NCI-H1436 (cell line): ENCODE measurements at places on chromosomes 6 and 20.

DNA sequence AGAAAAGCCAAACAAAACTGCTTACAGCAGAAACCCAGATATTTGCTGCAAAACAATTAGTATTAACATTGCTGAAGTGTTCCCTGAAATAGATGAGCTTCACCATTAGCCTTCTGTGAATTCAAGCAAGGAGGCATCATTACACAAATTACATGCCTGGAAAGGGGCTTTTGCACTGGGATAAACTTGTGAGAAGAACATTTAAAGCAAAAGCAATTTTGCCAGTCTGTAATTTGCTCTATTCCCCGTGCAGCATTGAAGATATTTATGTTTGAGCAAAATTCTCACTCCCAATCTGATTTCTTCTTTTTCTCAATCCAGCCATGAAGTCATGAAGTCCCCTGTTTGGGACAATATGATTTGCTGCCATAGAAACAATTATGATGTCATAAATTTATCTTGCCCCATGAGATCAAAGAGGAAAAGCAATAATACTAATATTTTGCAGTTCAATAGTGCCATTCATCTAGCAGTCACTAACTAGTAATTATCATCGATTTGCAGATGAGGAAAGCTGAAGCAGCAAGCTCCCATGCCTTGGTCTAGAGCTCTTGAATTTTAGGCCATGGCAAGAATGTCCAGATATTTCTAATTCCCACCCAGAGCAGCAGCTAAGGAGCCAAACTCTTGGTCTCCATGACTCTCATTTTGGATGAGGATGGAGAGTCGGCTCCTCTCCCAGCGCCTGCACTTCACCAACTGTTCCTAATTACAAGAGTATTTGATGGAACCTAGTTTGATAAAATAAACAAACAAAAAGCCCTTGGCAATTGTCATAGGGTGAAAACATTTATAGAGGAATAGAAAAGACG, 49.5 kb upstream of the CCN6 start:
- no peak for DNase-seq

DNA sequence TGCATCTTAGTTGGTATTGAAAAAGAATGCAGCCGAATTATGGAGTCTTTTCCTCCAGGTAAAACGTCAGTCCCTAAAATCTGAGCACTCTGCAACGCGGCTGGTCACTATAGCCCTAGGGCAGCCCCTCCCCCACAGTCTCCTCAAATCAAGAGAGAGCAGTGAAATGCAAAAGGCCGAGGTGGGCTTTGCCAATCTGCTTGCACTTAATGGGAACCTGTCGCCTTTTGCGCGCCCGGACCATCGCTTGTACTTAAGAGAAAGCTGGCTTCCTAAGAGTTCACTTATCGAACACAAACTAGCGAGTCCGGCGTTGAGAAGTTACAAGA, 447 bp downstream of the MCM3 start:
- DNase-seq = peak; percentile 8

DNA sequence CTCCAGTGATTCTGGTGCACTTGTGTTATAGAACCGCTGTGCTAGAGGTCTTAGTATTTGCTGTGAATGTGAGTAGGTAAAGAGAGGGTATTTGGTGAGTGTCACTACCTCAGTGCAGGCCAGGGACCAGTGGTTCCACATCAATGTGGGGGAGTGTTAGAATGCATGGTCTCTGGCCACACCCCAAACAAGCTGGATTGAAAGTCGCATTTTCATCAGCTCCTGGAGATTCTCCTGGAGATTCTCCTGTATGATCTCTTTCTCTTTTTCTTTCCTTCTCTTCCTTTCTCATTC, 26.8 kb upstream of the BCAS1 start:
- DNase-seq = no peak

DNA sequence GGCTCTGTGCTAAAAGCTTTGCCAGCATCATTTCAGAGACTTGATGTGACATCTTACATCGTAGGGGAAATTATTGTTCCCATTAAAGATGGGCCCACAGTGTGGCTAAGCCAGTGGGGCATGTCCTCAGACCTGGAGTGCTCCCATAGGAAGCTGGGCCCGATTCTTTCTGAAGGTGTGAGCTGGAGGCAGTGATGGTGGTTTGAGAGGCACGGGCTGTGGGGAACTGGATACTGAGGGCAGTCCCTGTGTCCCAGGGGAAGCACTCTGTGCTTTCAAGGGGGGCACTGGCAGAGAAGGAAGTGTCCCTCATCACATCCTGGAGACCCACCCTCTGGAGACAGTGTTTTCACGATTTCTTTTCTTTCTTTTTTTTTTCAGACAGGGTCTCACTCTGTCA, 8.6 kb upstream of the FAM110A start:
- no peak for DNase-seq

DNA sequence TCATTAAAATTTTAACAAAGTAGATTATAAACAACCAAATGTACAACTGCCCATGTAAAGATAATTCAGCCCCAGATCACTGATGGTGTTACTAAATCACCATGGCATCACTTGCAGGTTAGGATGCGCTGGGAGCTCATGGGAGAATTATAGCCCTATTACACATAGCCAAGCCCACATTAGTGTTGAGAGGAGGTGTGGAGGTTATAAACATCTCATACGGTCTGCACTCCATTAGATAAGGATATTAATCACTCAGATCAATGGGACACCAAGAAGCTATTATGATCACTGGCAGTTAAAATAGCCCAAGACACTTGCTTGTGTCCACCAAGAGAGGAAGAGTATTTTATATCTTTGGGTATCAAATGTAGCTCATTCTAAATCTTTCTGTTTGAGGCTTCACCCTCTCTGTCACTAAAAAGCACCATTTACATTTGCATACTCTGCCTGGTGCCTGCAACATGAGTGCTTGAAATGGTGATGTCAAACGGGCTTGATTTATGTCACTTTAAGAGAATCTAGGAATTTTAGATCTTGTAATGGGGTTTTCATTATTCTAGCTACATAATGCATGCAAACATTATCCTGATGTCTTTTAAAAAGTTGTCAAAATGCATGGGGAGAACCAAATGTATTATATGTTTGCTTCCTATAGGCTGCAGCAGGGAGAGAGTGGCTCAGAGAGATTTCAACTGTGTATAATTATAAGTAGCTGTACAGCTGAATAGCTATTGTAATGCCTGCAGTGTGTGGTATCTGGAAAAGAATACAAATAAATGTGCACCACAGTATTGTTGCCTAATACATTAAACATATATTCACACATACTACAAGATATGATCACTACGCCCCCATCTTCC, 654.1 kb upstream of the MARCKS start:
- no peak for DNase-seq

DNA sequence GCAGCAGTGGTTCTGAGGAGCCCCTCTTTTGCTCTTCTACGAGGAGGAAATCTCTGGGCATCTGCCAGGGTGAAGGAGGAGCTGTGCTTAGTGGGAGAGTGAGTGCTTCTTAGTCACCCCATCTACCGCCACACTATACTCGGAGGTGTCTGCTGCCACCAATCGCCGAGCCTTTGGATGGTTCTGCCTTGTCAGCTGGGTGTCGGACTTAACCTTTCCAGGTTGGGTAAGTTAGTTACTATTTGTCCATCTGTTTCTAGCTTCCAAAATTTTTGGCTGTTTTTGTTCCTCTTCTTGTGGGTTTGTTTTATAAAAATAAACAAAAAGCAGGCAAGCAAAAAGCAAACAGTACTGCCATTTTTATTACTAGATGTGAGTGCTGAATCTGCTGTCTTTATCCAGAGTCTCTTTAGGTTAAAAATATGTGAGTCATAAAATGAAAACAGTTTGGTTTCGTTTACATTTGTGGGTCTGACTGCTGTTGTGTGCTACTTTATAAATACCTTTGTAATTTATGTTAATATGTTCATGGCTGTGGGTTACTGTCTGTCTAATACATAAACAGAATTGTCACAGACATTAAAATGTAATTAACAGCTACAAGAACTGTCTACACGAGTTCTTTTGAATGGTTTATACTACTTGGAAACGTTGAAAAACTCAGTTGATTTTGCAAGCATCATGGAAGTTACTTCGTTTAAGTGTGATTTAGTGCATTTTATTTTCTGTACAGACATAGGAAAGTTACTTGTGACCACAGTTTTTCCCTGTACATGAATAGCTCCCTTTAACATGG, 89.2 kb downstream of the ARID1B start:
- DNase-seq = no peak

GRCh38 chr6:126764671-126765070, 353.8 kb upstream of the RSPO3 start:
- no peak for DNase-seq

GRCh38 chr6:41462033-41462432, 84.1 kb upstream of the FOXP4 start:
- no peak for DNase-seq

- no peak for DNase-seq
These were observed 78.1 kb upstream of the KIF25 start for GRCh38 chr6:167919349-167919748.

- DNase-seq = no peak
These were observed 75.9 kb upstream of the MYL9 start for GRCh38 chr20:36465109-36466080.

- no peak for DNase-seq
These were observed 382.0 kb downstream of the TAF4 start for GRCh38 chr20:61683721-61684120.

DNA sequence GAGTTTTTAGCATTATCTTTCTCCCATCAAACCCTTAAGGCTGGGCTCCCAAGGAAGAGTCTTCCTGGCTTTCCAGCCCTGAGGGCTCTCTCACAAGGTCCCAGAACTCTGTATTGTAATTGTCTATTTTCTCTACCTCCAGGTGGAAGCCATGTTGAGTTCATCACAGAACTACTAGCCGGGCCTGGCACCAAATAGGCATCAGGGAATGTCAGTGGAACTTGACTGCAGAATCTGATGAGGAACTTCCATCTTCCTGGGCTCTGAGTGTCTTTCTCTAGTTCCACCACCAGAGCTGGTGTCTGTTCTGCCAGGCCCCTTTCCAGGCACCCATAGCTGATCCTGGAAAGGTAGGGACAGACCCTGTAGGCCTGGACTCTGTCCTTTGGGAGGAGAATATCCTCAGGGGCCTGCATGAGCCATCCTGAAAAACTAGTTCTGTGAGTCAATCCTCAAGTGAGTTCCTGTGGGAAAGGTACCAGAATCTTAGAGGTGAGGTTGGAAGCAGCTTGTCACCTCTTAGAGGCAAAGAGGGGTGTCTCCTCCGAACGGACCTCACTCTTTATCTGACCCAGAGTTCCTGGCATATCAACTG, 11.1 kb upstream of the TOP1 start:
- no peak for DNase-seq

DNA sequence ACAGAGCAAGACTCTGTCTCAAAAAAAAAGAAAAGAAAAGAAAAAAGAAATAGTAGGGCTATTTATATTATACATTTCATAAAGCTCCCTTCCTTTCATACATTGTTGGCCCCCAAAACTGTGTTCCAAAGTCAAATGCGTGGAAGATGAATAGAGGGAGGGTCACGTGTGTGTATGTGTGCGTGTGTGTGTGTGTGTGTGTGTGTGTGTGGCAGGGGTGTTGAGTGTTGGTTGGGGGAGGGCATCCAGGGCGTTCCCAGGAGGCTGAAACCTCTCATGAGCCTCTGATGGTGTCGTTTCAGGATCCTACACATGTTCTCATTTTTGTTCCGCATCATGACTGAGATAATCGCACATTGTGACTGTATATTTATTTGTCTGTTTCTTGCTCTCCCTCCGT, 7.8 kb upstream of the BPIFB1 start:
- DNase-seq = no peak

DNA sequence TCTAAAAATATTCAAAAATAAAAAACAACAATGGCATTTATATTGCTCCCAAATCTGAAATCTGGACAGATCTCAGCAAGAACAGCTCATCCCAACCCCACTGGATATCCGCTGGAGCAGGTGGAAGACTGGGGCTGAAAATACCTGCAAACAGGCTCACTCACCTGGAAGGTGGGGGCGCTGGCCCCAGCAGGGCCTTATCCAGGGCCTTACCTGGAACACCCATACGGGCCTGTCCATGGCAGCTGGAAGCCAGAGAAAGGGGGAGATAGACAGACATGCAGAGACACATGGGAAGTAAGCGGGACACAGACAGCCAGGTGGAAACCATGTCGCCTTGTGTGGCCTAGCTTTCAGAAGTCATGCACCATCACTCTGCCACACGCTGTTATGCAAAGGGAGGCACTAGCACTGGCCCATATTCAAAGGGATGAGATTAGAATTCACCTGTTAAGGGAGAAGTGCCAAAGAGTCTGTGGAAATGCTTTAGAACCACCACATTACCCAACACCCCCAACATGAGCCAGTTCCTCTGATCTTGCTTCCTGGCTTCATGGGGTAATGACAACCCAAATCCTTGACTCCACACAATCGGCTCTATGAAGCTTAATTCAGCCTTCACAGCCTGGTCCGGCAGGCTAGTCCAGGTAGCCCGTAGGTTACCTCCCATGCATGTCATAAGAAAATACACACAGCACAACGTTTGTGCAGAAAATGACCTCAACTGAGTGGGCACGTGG, 99.0 kb upstream of the CDYL start:
- no peak for DNase-seq

DNA sequence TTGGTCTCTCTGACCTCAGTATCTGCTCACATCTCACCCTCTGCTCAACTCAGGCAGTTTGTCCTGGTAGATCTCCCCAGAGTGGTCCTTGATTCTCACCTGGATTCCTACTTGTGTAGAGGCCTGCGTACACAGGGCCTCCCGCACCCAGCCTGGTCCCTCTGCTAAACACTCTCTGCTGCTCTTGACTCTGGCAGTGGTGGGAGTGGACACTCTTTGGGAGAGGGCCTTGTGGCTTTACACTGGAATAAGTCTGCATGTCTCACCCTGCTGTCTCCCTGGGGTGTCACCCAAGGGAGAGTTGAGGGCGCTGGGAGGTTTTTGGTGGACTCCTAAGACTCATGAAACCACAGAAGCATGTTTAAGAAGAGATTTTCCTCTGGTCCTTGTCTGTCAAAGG, 57.3 kb upstream of the ECI2 start:
- no peak for DNase-seq

GRCh38 chr20:15827628-15828027, 745.6 kb downstream of the KIF16B start:
- no peak for DNase-seq

DNA sequence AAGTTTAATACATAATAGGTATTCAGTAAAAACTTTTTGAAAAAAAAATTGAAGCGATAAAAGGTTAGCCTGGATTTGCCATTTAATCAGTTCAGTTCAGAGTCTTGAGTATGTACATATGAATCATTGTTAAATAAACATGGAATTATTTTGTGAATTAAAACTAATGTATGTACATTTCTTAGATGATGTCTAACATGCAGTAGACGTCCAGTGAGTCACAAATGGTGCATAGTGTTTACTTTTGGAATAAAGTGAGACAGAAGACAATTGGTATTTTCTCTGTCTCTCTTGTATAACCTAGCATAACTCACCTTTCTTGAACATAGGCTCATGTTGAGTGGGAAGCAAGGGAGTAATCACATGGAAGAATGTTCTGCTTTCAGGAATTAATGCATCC, 83.5 kb downstream of the EYS start:
- no peak for DNase-seq

GRCh38 chr6:25173951-25174474, 105.2 kb upstream of the CARMIL1 start:
- no peak for DNase-seq
